ENCODE measurements at places on chromosomes 11 and 22.

- no peak for DNase-seq
Observed at GRCh38 chr11:32438866-32439489, 3.6 kb upstream of the WT1 start.

DNA sequence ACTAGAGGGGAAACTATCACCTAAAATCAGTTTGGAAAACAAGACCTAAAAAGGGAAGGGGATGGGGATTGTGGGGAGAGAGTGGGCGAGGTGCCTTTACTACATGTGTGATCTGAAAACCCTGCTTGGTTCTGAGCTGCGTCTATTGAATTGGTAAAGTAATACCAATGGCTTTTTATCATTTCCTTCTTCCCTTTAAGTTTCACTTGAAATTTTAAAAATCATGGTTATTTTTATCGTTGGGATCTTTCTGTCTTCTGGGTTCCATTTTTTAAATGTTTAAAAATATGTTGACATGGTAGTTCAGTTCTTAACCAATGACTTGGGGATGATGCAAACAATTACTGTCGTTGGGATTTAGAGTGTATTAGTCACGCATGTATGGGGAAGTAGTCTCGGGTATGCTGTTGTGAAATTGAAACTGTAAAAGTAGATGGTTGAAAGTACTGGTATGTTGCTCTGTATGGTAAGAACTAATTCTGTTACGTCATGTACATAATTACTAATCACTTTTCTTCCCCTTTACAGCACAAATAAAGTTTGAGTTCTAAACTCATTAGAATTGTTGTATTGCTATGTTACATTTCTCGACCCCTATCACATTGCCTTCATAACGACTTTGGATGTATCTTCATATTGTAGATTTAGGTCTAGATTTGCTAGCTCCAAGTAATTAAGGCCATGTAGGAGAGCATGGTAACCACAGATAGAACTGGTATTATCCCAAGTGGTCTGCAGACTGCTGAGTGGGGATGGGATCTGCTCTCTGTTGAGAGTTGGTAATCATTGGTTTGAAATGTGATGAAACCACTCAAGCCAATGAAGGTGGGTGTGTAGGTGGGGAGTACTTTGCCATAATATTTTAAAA is 3.6 kb downstream of the NEAT1 start:
- peak; percentile 80 for DNase-seq

- no peak for DNase-seq
Observed at GRCh38 chr11:44983786-44984185, 33.1 kb upstream of the TP53I11 start.

GRCh38 chr22:30227438-30228228 is 18.9 kb downstream of the LIF start:
- no peak for DNase-seq

- DNase-seq = no peak
Observed at GRCh38 chr22:38832005-38832978, 11.5 kb downstream of the NPTXR start.

- peak; percentile 19 for DNase-seq
Observed at GRCh38 chr11:111602865-111603610, 789 bp downstream of the SIK2 start.

DNA sequence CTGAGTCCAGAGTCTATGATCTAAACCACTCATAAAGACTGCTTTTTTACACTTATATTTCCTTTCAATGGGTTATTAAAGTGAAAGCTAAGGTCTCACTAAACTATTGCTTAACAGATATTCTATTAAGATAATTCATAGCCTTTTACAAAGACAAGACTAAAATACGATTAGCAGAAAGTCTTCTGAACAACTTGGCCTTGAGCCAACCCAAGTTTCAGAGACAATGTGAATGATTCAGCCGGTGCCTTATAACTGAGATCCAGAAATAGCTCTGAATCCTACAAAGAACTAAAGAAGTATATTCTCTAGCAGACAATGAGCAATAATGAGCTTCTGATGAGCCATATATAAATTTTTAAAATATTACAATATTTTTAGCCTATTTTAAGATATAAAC is 41.5 kb upstream of the CARD18 start:
- no peak for DNase-seq

DNA sequence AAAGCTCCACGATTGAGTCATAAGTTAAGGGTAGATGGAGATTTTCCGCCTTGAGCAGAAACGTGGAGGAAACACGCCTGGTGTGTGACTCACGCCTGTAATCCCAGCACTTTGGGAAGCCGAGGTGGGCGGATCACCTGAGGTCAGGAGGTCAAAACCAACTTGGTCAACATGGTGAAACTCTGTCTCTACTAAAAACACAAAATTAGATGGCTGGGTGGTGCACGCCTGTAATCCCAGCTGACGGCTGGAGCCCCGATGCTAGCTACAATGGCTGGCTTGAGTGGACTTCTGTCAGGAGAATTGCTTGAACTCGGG is 17.3 kb upstream of the DGCR8 start:
- DNase-seq = no peak

- DNase-seq = peak; percentile 14
Observed at GRCh38 chr22:43955883-43956782, 891 bp downstream of the SAMM50 start.

DNA sequence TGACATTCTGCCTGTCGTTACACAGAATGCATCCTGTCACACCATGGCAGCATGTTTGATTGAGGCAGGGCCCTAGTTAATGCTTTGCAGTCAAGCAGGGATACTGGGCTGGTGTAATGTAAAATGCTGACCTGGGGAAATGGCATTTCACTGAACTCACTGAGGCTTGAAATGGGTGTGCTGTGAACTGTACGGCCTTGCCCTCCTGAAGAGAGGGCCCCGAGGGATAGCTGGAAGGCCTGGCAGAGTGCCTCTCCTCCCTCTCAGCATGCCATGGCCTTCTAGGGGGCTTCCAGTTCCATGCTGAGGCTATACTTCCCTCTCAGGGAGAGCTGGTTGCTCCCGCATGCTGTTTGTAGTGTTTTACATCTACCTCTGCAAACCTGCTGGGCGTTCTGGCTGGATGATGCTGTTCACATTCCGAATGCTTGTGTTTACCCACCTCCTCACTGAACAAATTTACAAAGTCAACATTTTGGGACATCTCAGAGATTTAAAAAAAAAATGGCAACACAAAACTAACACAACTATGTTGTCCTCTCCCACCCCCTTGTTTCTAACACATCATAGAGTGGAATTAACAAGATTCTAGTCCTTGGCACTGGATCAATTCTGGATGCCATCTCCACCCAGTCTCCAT is 416.7 kb upstream of the CADM1 start:
- no peak for DNase-seq

GRCh38 chr22:48316257-48317250 is 1511.1 kb downstream of the BRD1 start:
- no peak for DNase-seq

Data from hematopoietic multipotent progenitor cell treated with erythropoietin and hydrocortisone succinate and interleukin-3 and kit ligand, for 15 days (in vitro differentiated cells).